B cell (primary cell): ENCODE measurements at places on chromosomes 11 and 22.

GRCh38 chr11:15318814-15319213, 204.1 kb downstream of the INSC start:
- no peak for DNase-seq
- H3K4me3 ChIP-seq = no peak overlapping the region
- H3K36me3 ChIP-seq = no peaks in the 10 kb centered on the region
- H3K4me1 ChIP-seq = no peaks in the 10 kb centered on the region

DNA sequence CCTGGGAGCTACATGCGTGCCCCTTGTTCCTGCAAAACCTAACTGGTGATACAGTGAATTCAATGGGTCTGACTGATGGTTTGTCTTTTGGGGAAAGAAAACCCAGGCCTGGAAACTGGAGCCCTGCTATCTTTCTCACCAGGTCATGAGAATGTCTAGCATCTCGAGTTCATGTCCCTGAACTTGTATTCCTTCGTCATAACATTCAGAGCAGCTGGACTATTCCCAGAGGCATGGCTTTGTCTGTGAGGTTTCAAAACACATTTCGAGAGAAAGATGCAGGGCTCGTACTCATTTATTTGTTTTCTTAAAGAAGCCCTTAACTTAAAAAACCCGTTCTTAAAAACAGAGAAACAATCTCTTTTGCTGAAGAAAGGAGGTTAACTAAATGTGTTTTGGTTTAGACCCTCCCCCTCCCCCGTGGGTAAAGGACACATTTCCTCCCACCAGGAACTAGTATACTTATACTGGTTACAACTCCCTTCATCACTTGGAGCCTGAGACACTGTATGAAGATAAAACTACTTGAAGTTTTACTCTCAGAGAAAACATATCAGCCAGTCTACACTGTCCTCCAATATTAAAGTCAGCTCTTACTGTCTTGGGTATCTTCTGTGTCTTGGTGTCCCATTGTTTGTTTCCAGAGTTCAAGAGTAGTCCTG, 43.2 kb downstream of the ME3 start:
- H3K36me3 ChIP-seq = no peaks in the 10 kb centered on the region
- H3K27ac ChIP-seq = no peak overlapping the region
- H3K27me3 ChIP-seq = no peaks in the 10 kb centered on the region
- DNase-seq = no peak

GRCh38 chr11:132260636-132261035, 890.2 kb downstream of the NTM start:
- no peaks in the 10 kb centered on the region for H3K36me3 ChIP-seq
- H3K4me1 ChIP-seq = no peaks in the 10 kb centered on the region
- no peak overlapping the region for H3K27ac ChIP-seq

GRCh38 chr11:47645500-47645899, 3.1 kb upstream of the MTCH2 start:
- H3K4me3 ChIP-seq = no peak overlapping the region
- H3K4me1 ChIP-seq = peaks cover 21% of the 10 kb centered on the region
- no peak for DNase-seq
- no peaks in the 10 kb centered on the region for H3K27me3 ChIP-seq
- H3K36me3 ChIP-seq = no peaks in the 10 kb centered on the region

DNA sequence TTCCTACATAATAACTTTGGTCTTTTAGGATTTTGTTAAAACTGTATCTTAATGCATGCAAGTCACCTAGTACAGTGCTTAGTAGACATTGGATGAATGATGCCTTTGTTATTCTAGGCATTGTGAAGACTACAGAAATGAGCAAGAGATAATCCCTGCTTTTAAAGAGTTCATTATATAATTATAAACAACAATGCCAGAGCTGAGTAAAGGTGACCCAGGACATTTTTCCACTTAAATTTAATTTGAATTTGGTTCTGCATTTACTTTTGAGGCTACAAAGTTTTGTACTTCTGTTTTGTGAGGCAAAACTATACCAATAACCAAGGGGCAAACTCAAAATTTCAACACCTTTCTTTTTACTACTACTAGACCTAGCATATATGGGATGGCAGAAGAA, 182.0 kb upstream of the SESN3 start:
- H3K27ac ChIP-seq = no peak overlapping the region
- H3K4me3 ChIP-seq = no peak overlapping the region
- DNase-seq = no peak
- H3K4me1 ChIP-seq = no peaks in the 10 kb centered on the region
- H3K36me3 ChIP-seq = no peaks in the 10 kb centered on the region
- no peaks in the 10 kb centered on the region for H3K27me3 ChIP-seq

GRCh38 chr11:2943711-2944118, 14.5 kb upstream of the PHLDA2 start:
- no peak overlapping the region for H3K27ac ChIP-seq
- no peaks in the 10 kb centered on the region for H3K27me3 ChIP-seq
- H3K4me3 ChIP-seq = no peak overlapping the region
- H3K4me1 ChIP-seq = peaks cover 7% of the 10 kb centered on the region
- H3K36me3 ChIP-seq = peaks cover 20% of the 10 kb centered on the region
